Peyer's patch (tissue), 4 donors: ENCODE measurements at places on chromosomes 1 and 21.

- DNase-seq: no peak
Observed at GRCh38 chr21:14869984-14870852, 194.6 kb downstream of the NRIP1 start.

DNA sequence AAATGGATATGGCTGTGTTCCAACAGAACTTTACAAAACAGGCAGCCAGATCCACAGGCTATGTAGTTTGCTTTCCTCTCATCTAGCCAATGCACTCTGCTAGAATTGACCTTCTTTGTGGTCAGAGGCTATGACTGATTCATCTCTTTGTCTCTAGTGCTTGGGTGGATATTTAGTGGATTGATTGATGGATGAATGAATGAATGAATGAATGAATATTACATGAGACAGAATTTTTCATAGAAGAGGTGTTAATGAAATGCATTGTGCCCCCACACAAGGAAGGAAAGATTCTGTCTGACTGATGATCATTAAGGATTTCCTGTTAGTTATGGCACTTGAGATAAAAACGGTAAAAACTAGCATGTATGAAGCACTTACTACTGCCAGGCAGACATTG, 50.5 kb upstream of the ZYG11A start:
- DNase-seq: no peak

- DNase-seq: no peak
Observed at GRCh38 chr1:18088077-18088594, 19.5 kb upstream of the IGSF21 start.

GRCh38 chr1:197440715-197441114, 172.7 kb downstream of the CRB1 start:
- no peak for DNase-seq

DNA sequence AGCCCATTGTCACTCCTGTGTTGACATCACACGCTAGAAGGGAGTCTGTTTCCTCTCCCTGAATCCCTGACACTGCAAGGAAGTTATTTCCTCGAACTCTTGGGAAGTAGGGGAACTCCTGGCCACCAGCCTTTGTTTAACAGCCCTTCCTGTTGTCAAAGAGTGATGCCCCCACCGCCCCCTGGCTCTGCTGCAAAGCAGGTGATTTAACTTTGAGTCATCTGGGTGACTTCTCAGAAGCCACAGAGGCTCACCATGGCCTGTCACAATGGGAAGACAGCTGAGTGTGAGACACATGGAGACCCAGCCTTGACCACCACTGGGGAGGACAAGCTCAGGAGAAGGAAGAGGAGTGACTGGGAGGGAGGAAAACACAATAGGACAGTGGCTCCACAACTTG, 182.8 kb downstream of the PSMG1 start:
- no peak for DNase-seq

DNA sequence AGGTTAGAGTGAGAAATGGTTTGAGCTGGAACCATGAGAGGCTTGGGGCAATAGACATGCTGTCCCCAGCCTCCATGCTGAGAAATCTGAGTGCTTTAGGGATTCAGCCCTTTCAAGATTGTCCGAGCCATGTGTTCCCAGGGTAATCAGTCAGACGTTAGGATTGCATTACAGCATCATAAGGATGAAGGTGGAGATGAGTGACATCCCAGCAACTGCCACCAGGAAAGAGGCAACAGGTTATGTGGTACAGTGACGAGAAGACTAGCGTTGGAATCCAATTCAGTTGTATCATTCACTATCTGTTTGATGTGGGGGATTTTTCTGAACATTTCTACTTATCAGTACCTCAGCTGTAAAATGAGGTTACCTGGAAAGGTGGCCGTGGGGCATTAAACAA, 1.7 kb downstream of the CAMK1G start:
- no peak for DNase-seq

- DNase-seq: no peak
Observed at GRCh38 chr1:6982860-6983259, 197.6 kb downstream of the CAMTA1 start.

DNA sequence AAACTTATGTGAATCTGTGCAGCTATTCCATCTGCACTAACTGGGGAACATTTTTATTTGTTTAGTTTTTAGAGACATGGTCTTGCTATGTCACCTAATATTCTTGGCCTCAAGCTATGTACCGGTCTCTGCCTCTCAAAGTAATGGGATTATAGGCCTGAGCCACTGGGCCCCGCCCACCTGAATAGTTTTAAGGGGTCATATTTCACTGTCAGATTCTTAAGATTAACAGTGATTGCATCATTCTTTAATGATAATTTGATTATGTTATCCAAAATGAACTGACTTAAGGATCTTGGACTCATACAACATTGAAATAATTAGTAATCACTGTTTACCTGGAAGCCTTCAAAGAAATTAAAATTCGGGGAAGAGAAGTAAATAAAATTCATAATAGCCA, 12.6 kb upstream of the KLF18 start:
- DNase-seq: no peak
